ENCODE measurements at places on chromosomes 6 and 20.
A peak's percentile ranks its signal among the peaks of the same experiment; 100 is the strongest.

GRCh38 chr6:29005183-29005885, at the start of gene ZNF311:
ZNF311 (minus strand) TSS chr6:29005315; CDS start chr6:29003954, 1,361 bp downstream.
- DNase-seq, result peak; percentile 60

DNA sequence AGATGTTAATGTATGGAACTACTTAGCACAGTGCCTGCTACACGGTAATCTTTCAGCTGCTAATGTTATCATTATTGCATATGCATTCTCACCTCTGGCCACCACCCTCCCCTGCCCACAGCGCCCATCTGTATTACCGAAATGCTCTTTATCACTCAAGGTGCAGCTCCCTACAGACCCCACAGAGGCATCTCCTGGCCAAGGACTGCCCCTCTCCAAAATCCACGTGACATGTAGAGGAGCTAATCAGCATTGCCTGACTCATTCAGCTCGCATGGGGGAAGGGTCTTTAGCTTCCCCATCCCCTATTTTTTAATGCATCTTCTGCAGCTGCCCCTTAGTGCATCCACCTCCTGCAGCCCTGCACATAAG, 41.8 kb downstream of the SLC22A23 start:
- DNase-seq, result no peak

- no peak for DNase-seq
Measured at GRCh38 chr6:169583886-169584541, 117.8 kb downstream of the WDR27 start.

GRCh38 chr6:75621846-75622245, 20.2 kb downstream of the SENP6 start:
- DNase-seq, result no peak
